ENCODE measurements at places on chromosomes 6 and 20.

- DNase-seq: no peak
Observed at GRCh38 chr6:163585932-163586437, 171.5 kb downstream of the QKI start.

DNA sequence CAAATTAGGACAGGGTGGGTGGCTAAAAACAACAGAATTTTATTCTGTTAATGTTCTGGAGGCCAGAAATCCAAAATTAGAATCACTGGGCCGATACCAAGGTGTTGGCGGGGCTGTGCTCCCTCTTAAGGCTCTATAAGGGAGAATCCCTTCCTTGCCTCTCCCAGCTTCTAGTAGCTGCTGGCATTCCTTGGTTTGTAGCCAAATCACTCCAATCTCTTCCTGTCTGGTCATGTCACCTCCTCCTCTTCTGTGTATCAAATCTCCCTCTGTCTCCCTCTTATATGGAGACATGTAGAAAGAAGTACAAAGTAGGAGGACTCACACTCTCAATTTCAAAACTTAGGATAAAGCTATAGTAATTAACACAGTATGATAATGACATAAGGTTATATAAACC lies 102.9 kb upstream of the SIRPA start:
- DNase-seq: no peak

DNA sequence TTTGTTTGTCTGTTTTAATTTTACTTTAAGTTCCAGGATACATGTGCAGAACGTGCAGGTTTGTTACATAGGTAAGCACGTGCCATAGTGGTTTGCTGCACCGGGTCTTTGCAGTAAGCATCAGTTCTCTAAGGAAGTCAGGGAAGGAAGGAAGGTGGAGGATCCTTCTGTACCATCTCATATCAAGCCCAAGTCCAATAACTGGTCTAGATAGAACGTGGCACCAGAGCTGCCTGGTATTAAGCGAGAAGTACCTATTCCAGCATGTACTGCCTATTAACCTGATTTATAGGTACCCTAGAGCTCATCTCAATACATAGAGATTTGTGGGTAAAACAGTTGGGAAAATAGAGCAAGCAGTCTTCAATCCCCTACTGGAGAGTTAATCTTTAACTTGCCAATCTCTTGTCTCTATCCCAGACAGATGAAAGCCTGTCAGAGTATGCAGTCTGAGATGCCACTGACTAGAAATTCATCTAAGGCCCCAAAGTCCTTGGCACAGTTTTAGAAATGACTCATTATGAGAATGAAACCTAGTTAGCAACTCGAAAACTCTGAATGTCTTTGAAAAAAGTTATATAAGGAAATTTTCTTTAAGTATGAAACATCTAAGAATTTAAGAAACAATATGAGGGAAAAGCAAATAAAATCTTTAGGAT lies 144.9 kb downstream of the TFAP2A start:
- DNase-seq: no peak

- DNase-seq: peak; percentile 51
Observed at GRCh38 chr6:87151781-87152525, 3.4 kb upstream of the ZNF292 start.

DNA sequence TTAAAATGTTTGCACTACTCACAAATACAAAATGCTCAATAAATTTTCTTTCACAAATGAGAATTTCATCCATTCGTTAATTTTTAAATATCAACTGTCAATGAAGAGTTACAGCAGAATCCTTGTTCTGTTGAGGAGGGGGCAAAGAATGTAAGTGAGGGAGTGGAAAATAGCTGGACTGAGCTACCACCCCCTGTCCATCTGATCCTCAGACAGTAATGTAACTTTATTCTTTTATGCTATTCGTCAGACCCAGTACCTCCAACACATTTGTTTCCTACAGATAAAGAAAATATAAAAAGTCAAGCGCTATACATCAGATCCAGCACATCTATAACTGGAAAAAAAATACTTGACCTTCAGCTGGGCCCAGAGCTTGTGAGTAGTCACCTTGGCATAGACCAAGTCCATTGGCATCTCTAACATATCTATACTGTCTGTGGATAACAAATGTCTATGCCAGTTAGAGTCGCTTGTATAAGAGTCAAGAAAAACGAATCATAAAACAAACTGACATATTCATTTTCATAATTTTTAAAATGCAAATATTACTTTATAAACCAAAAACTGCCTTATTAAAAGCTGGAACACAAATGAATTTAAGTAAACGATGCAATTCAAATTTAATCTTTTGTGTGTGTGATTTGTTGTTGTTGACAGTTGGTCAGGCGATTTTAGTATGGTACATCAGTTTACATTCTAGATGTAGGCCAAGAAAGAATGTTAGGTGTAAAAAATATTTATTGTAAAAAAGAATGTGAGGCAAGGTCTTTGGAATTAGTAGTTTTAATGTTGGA lies 57.2 kb upstream of the HFE start:
- no peak for DNase-seq

GRCh38 chr6:28373925-28374324 lies 24.2 kb downstream of the ZKSCAN3 start:
- no peak for DNase-seq

GRCh38 chr20:35992713-35993335 lies 24.4 kb downstream of the CNBD2 start:
- DNase-seq: peak; percentile 17

DNA sequence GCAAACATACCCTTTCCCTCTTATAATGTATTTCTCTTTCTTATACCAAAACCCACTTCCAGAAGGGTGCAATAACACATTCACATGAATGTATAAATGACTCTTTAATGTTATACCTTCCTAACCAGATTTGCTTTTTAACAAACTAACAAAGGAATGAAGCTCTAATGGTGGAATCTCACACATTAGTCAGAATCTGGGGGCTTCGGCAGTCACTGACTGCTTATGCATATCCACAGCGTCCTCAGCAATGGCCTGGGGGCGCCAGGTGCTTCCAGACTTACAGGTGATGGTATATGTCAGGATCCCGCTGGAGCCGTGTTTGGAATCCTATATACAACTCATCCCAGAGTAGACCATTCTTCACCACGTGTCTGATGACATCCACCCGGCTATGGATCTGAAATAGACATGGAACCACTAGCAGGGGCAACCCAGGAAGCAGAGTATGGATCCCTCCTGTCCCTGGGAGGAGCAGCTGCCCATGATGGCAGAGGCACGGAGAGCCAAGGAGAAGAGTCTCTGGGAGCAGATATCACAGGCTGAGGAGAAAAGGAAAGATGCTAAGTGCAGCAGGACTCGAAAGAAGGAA lies 150.8 kb upstream of the RIPOR2 start:
- no peak for DNase-seq

Measured in T follicular helper cell (primary cell).